Activated CD8-positive, alpha-beta T cell treated with anti-CD3 and anti-CD28 coated beads for 36 hours (primary cell): ENCODE measurements at places on chromosomes 2 and 18. TPM values are rescaled to one million over a fixed set of nuclear protein-coding genes. Genes with fewer than 3 reads are reported as not detected.
A peak's percentile ranks its signal among the peaks of the same experiment; 100 is the strongest.

- H3K36me3 ChIP-seq, result peaks cover 49% of the 10 kb centered on the region
- H3K4me3 ChIP-seq, result no peak overlapping the region
- no peaks in the 10 kb centered on the region for H3K27me3 ChIP-seq
- peaks cover 42% of the 10 kb centered on the region for H3K4me1 ChIP-seq
- no peak overlapping the region for H3K27ac ChIP-seq
These were observed 66.5 kb downstream of the DPP4 start for GRCh38 chr2:162007447-162008040.

- no peak overlapping the region for H3K4me3 ChIP-seq
- H3K36me3 ChIP-seq, result no peaks in the 10 kb centered on the region
- H3K4me1 ChIP-seq, result peaks cover 4% of the 10 kb centered on the region
- DNase-seq, result no peak
These were observed 3.8 kb upstream of the EGR4 start for GRCh38 chr2:73297151-73297559.

GRCh38 chr2:128901572-128902391 lies 583.1 kb upstream of the HS6ST1 start:
- H3K36me3 ChIP-seq, result no peaks in the 10 kb centered on the region
- no peak overlapping the region for H3K4me3 ChIP-seq
- DNase-seq, result no peak
- no peaks in the 10 kb centered on the region for H3K4me1 ChIP-seq
- H3K27me3 ChIP-seq, result no peaks in the 10 kb centered on the region

DNA sequence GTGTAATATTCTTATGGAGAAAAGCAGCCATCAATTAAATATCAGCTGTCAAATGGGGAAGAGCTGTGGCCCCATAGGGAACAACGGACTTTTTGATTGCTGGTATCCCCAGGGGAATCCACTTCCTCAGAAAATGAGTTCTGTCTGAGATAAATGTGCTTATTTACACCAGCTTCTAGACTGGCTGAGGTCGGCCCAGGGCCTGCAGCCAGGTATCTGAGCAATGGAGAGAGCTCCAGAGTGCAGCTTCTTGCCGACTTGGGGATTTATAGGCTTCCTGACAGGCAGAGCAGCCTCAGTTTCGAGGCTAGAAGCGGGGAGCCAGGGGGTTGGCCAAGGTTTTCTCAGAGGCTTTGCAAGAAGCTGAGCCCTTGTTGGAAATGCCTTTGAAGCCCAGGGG lies 67.2 kb downstream of the MCFD2 start:
- H3K27ac ChIP-seq, result no peak overlapping the region
- DNase-seq, result no peak
- H3K27me3 ChIP-seq, result peaks cover 2% of the 10 kb centered on the region
- H3K36me3 ChIP-seq, result no peaks in the 10 kb centered on the region
- no peaks in the 10 kb centered on the region for H3K4me1 ChIP-seq
- H3K4me3 ChIP-seq, result no peak overlapping the region

DNA sequence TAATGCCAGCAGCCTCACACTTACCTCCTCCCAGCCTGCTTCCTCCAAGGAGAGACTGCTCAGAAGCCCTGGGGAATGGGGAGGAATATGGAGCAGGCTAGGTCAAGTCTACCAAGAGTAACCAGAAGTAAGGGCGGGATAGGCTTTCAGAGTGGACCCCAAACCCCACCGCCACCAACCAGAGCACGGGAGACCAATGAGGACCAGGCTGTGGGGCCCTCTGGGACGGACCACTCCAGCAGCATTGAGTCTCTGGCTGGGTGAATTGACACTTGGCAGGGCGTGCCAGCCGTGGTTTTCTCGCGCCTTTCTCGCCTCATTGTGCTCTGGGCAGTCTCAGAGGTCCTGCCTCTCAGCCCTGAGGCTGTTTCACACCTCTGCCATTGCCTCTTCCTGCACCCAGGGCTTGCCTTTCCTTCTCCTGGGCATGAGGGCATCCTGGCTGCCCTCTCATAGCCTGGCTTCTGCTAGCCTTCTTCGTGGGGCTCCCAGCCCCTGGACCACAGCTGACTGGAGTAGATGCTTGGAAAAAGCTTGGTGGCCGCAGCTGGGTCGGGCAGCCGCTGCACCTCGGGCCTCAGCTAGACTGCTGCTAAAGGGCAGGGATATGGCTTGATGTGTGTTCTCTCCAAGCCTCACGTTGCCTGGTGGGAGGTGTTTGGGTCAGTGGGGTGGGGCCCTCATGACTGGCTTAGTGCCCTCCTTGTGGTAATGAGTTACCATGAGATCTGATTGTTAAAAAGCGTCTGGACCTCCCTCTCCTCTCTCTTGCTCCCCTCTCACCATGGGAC lies 40.5 kb upstream of the HS6ST1 start:
- H3K36me3 ChIP-seq, result no peaks in the 10 kb centered on the region
- no peak overlapping the region for H3K4me3 ChIP-seq
- no peak overlapping the region for H3K27ac ChIP-seq
- H3K27me3 ChIP-seq, result no peaks in the 10 kb centered on the region
- no peak for DNase-seq

DNA sequence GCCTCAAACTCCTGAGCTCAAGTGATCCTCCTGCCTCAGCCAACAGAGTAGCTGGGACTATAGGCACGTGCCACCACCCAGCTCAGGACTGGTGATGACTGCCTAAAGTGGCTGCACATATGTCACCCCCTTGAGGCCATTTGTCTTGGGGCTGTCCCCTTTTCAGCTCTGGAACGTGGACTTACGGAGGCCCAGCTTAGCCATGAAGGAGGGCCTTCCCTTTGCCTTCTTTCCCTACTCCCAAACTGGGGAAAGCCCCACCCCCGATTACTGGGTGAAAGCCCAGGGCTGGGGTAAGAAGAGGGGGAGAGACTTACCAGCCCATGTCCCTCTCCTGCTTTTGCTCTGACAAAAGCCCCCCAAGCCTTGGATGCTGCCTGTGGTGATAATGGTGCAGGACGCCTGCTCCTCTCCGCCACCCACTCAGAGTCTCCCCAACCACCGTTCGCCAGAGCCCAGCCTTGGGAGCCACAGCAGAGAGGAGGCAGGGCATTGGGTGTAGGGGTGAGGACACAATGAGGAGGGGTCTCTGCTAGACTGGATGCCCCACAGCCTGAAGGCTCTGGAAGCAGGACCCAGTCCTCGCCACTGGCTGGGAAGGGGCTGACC lies 2.5 kb upstream of the DUSP2 start:
- no peaks in the 10 kb centered on the region for H3K27me3 ChIP-seq
- peak overlapping the region; percentile 98 for H3K4me3 ChIP-seq
- H3K27ac ChIP-seq, result peak overlapping the region; percentile 98
- peaks cover 59% of the 10 kb centered on the region for H3K4me1 ChIP-seq

DNA sequence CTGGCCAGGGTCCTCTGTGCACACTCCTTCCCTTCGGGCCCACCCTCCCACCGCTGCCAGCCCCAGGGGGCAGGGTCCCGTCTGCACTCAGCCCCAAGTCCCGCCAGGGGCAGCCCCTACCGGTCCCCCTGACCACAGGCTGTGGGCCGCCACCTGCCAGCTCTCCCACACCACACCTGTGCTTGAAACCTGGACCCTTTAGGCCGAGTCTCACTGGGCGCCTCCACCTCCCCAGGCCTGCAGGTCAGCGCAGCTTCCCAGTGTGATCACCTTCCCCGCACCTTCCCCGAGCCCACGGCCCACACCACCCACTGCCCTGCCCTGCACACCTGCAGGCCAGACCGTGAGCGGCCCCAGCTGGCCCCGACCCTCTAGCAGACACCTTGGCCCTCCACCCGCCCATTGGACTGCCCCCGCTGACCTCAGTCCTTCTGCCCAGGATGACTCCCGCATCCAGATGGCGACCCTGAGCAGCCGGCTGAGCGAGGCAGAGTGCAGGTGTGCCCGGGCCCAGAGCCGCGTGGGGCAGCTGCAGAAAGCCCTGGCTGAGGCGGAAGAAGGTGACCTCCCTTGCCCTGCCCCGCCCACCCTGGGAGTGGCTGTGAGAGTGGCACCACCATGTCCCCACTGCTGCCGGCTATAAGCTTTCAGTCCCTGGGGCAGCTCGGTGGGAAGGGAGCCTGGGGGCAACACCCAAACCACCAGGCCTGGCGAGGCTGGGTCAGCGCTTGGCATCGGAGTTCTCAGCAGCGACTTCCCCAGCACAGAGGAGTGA lies 31.3 kb upstream of the SNED1 start:
- H3K4me3 ChIP-seq, result no peak overlapping the region
- H3K36me3 ChIP-seq, result no peaks in the 10 kb centered on the region
- H3K4me1 ChIP-seq, result no peaks in the 10 kb centered on the region
- H3K27ac ChIP-seq, result no peak overlapping the region
- no peak for DNase-seq

- peaks cover 14% of the 10 kb centered on the region for H3K27me3 ChIP-seq
- no peak for DNase-seq
- peaks cover 14% of the 10 kb centered on the region for H3K4me1 ChIP-seq
- no peak overlapping the region for H3K4me3 ChIP-seq
- peaks cover 2% of the 10 kb centered on the region for H3K36me3 ChIP-seq
These were observed 86.6 kb downstream of the ACOXL start for GRCh38 chr2:110818767-110819481.

DNA sequence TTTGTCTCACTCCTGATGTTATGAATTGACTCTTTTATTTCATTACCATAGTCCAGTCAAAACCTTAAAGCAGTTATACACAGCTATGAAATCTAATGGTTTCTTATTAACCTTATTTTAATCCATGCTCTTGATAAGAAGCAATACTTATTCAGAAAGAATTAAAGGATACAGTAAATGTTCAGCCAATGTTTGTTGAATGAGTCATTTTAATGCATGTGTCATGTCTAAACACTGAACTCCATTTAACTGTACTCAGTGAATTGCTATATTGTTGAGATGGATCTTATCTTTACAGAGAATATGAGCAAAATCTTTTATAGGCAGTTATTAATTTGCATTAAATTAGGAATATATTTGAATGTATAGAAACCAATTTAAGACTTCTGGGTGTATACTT lies 135.1 kb upstream of the TFPI start:
- no peaks in the 10 kb centered on the region for H3K36me3 ChIP-seq
- no peaks in the 10 kb centered on the region for H3K27me3 ChIP-seq
- no peak for DNase-seq

GRCh38 chr18:68429841-68430240 lies 285.1 kb downstream of the TMX3 start:
- no peaks in the 10 kb centered on the region for H3K4me1 ChIP-seq
- no peaks in the 10 kb centered on the region for H3K27me3 ChIP-seq
- H3K36me3 ChIP-seq, result no peaks in the 10 kb centered on the region
- no peak for DNase-seq
- H3K4me3 ChIP-seq, result no peak overlapping the region

DNA sequence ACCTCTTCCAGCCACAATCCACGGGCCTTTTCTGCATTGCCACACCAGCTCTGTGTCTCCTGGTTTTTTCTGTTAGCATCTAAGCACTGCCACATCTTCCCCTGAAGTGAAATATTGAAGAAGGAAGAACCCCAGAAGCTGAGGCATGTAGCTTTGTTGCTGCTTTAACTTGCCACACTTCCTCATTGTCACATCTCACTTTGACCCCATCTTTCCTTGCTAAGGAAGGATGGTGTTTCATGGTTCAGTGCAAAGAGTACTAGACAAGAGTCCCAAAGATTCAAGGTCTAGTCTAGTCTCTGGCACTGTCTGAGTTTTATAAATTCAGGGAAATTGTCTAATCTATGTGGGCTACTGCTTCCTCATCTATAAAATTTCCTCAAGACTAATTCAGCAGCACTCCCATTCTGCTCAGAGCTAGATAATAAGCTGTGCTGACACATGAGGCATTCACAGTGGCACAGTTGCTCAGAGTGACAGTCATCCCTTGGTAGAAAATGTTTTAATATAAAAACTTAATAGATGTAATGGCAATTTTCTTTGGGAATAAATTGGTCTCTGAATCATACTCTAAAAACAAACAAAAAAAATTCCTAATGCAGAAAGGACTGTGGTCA lies 483.0 kb upstream of the ID2 start:
- H3K27me3 ChIP-seq, result no peaks in the 10 kb centered on the region
- peaks cover 1% of the 10 kb centered on the region for H3K36me3 ChIP-seq
- DNase-seq, result no peak
- H3K27ac ChIP-seq, result no peak overlapping the region

DNA sequence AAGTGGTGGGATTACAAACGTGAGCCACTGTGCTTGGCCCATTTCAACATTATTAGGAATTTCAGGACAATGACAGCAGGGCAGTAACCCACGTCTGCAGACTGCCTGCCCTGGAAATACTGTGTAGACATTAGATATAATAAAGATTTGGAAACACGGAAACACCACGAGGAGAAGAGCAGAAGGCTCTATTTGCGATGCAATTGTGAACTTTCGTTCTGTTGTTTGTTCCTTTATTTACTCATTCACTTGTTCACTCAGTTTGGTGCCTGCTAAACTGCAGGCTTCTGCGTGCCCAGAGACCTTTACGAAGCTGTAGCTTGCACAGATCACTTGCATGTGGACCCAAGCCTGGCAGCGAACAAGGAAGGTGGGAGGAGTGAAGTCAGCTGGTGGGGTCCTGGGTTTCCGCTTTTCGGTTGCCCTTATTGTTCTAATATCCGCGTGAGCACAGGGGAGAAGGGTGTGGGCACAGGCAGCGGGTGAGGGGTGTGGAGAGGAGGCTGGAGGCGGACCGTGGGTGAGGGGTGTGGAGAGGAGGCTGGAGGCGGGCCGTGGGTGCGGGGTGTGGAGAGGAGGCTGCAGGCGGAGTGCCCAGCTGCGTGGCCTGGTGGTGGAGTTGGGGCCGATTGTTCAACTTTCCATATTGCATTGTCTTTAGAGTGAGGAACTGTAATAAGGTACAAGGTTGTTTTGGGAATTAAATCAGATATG lies 3.4 kb downstream of the COLEC11 start:
- H3K27ac ChIP-seq, result no peak overlapping the region
- peaks cover 13% of the 10 kb centered on the region for H3K4me1 ChIP-seq
- no peak for DNase-seq
- no peaks in the 10 kb centered on the region for H3K27me3 ChIP-seq
- H3K4me3 ChIP-seq, result no peak overlapping the region

- DNase-seq, result no peak
- no peaks in the 10 kb centered on the region for H3K4me1 ChIP-seq
- H3K36me3 ChIP-seq, result no peaks in the 10 kb centered on the region
- H3K4me3 ChIP-seq, result no peak overlapping the region
- no peak overlapping the region for H3K27ac ChIP-seq
These were observed 57.2 kb downstream of the TACR1 start for GRCh38 chr2:75142081-75142480.

GRCh38 chr2:20507166-20507692 lies 60.4 kb downstream of the RHOB start:
- H3K36me3 ChIP-seq, result no peaks in the 10 kb centered on the region
- DNase-seq, result peak; percentile 66
- peak overlapping the region; percentile 23 for H3K27ac ChIP-seq

DNA sequence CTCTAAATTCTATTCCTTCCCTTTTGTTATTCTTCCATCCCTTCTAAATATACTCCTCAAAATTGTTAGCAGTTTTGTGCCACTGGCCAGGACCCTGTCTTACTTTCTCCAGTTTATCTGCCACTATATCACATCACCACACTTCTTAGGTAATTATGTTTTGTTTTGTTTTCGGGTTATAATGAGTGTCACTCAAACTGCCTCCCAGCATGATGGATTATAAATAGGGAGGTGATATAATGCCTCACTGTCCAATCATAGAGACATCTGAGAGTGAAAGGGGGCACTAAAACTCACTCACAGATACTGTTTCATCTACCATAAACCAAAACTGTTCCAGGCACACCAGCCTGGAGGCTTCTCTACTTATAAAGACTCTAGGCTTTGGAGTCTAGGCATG lies 3.5 kb downstream of the RSAD2 start:
- DNase-seq, result no peak
- H3K4me3 ChIP-seq, result no peak overlapping the region
- no peaks in the 10 kb centered on the region for H3K27me3 ChIP-seq
- H3K36me3 ChIP-seq, result no peaks in the 10 kb centered on the region
- peaks cover 45% of the 10 kb centered on the region for H3K4me1 ChIP-seq

Gene UGT1A8
- not detected for total RNA-seq

Gene CREG2
- not detected for total RNA-seq

Gene ZNF396
- total RNA-seq, result 0.38 TPM

Gene CHRND
- not detected for total RNA-seq

Gene ASXL2
- total RNA-seq, result 42.5 TPM

Gene TMEM198
- 2.2 TPM for total RNA-seq

Gene ARL6IP6
- total RNA-seq, result 29.8 TPM

Gene DCAF17
- total RNA-seq, result 20.1 TPM

Gene UGT1A1
- total RNA-seq, result not detected
